ENCODE measurements at places on chromosomes 12 and 14.

- no peak for DNase-seq
These were observed 109.6 kb downstream of the DYRK2 start for GRCh38 chr12:67758119-67758518.

GRCh38 chr12:50317203-50317602 lies 33.9 kb upstream of the LIMA1 start:
- DNase-seq, result no peak

DNA sequence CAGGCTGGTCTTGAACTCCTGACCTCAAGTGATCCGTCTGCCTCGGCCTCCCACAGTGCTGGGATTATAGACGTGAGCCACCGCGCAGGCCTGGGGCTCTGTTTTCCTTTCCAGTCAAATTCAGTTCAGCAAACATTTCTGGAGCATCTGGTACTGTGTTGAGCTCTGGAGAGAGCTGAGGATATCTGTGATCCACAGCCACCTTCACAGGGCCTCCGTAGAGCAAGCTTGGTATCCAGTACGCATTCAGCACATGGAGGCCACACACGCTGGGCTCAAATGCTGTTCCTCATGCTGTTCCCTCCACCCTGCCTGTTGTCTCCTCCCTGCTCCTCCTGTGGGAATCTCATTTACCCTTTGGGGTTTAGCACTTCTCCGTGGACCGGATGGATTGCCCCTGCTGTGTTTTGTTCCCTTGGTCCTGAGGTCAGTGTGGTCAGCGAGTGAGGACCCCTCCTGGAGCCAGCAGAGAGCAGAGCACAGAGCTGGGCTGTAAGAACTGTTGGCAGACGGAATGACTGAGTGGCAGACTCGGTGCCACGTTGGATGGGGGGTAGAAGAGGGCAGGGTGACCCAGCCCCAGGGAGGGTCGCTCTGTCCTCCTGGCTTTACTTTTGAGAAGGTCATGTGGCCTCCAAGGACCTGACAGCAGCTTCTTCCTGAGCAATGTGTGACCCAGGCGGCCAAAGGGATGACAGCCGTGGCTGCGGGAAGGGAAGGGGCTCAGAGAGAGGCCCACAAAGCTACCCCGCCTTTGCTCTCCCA lies 891 bp downstream of the RPS6KL1 start:
- no peak for DNase-seq

- no peak for DNase-seq
These were observed 37.9 kb downstream of the SH2B3 start for GRCh38 chr12:111443586-111443985.

- DNase-seq, result no peak
These were observed 3.7 kb upstream of the TRPV4 start for GRCh38 chr12:109836916-109837315.

DNA sequence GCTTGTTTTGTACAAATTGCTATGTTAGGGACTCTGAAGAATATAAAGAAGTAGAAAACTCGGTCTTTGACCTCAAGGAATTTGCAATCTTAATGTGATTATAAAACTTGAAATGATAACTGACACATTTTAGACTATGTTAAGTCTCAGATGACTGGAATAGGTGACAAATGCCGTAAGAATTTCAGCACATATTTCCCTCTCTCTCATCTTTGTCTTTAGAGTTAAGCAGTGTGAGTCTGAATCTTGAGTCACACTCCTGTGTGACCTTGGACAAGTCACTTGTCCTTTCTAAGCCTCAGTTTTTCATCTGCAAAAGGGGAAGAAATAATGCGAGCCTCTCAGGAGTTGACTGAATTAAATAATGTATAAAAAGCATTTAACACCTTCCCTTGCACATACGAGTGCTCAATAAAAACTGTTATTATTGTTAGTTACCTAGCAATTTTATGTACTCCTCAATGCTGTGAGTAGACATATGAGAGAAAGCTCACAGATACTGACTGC lies 103.7 kb downstream of the DYRK2 start:
- DNase-seq, result no peak

- DNase-seq, result no peak
These were observed 388.6 kb downstream of the BCAT1 start for GRCh38 chr12:24560192-24560775.

GRCh38 chr12:48008950-48009349 lies 4.7 kb upstream of the COL2A1 start:
- no peak for DNase-seq

DNA sequence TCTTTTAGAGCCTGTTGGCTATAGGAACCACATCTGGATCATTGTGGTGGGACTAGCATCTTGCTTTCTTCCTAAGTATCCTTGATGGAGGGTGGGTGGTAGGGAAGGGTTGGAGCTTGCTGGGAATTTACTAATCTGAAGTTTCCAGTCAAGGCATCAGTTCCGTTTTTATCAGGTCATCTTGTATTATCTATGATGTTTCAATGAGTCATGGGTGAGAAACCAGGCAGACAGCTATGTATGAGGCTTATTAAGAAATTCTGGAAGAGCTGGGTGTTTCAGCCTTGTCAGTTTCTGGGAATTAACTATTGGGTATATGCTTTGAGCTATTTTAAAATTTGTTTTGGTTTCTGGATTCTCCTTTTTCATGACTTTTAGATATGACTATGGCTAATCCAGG lies 11.3 kb downstream of the TSFM start:
- peak; percentile 82 for DNase-seq

DNA sequence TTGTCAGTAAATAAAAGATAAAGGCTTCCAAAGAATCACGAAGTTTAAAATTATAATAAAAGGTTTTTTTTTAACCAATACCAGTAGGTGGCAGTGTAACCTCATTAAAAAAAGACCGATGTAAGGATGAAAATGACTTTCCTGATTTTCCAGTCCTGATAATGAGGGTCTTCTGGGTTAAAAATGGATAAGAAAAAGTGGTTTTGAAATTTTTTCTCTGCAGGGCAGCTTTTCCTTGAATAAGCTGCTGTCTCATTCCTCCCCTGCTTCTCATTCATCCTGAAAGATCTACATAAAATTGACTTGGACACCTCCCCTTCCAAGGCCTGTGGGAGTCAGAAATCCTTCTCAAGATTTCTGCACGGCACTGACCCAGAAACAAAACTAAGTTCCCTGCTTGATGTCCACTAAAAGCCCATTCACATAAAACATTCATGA lies 58.9 kb upstream of the FBXO33 start:
- DNase-seq, result no peak

DNA sequence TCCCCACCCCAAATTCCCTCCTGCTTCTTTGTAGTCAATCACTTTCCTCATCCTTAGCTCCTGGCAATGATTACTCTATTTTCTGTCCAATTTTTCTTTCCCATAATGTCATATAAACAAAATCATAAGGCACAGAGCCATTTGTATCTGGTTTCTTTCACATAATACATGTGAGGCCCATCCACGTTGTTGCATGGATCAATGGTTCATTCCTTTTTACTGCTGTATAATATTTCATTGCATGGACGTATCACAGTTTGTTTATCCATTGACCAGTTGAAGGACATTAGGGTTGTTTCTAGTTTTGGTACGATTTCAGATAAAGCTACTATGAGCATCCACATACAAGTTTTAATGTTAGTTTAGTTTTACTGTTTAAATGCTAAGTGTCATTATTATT lies 13.7 kb upstream of the MED13L start:
- DNase-seq, result no peak

GRCh38 chr12:47714826-47715386 lies 9.1 kb upstream of the RPAP3 start:
- DNase-seq, result no peak

GRCh38 chr12:129467726-129468125 lies 436.1 kb downstream of the TMEM132D start:
- no peak for DNase-seq

DNA sequence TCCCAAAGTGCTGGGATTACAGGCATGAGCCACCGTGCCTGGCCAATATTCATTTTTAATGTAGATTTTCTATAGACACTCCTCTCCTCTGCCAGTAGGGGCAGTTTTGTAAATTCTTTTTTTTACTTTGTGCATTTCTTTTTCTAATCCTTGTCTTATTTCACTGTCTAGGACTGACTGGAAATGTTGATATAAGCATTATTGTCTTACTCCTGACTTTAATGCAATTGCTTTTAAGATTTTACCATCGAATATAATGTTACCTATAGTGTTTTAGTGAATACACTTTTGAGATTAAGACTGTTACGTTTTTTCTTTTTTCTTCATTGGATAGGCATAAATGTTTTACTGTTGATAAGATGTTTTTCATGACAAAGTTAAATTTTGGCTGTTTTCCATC lies 35.4 kb upstream of the EMP1 start:
- DNase-seq, result no peak

GRCh38 chr14:45185100-45185814 lies 49.5 kb downstream of the FANCM start:
- DNase-seq, result no peak

GRCh38 chr12:2475984-2476383 lies 318.8 kb upstream of the FKBP4 start:
- no peak for DNase-seq

DNA sequence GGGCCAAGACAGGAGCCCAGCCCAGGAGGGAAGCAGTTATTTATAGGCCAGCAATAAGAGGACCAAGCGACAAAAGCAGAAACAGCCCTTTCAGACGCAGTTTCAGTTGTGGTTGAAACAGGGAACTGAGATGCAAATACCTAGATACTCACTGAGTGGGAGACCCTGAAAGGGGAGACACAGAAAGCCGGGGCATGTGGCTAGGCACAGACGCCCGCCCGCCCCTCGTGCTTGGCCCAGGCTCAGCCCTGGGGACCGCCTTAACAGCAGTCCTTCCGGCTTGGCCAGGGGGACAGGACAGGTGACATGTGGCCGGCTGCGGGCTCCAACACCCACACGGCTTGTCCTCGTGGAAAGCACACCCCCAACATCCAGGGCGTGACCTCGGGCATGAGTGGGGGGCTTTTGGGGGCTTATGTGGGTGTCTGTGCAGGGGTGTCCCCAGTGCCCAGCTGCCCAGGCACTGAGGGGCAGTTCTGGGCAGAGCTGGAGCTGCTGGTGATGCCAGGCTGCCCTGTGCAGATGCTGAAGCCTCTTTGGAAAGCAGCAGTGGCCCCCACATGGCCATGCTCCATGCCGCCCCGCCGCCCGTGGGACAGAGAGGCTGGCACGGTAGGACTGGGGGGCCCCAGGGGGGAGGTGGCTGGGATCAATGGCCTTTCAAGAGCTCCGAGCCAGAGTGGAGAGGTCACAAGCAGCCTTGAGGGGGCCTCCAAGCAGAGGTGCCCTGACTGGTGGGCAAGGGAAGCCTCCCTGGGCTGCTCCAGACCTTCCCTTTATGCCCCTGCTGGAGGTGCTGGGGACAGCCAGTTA lies 2.1 kb downstream of the PLD4 start:
- DNase-seq, result no peak

DNA sequence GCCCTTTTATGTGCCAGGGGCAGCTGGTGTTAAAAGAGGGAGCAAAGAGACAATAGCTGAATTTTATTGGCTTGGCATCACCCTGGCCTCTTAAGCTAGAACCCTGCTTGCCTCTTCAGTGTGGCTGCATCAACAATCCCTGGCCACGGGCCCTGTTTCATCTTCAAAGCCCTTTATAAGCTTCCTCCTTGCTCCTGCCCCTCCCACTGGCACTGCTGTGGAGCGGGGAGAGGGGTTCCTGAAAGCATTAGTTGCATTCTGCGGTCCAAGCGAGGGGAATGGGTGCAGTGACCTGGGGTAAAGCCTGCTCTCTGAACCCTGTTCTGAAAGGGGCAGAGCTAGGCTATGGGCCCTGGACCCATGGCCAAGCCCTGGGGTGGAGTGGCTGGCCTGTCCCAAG lies 220 bp upstream of the KRT83 start:
- DNase-seq, result no peak

DNA sequence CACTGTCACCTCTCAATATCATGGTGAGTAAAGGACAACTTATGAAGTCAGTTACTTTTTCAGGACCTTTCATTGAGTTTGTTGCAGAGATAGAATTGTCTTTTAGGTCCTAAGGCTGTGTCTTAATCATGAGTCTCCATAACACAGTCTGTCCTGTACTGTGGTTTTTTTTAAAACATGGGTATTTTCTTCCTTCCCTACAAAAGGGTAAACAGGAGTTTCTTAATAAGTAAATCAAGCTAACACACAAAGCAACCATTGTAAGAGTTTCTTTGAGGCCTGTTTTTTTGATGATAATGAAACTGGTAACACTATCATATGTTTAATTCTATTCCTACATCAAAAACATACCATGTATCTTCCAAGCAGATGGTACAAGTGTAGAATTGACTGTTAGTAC lies 101.4 kb downstream of the PLEKHA5 start:
- DNase-seq, result no peak

GRCh38 chr12:110743571-110744093 lies 941 bp upstream of the PPP1CC start:
- no peak for DNase-seq

GRCh38 chr12:52387859-52388258 lies 2.4 kb upstream of the KRT84 start:
- no peak for DNase-seq

- DNase-seq, result no peak
These were observed 10.9 kb downstream of the NOC4L start for GRCh38 chr12:132154941-132155770.

DNA sequence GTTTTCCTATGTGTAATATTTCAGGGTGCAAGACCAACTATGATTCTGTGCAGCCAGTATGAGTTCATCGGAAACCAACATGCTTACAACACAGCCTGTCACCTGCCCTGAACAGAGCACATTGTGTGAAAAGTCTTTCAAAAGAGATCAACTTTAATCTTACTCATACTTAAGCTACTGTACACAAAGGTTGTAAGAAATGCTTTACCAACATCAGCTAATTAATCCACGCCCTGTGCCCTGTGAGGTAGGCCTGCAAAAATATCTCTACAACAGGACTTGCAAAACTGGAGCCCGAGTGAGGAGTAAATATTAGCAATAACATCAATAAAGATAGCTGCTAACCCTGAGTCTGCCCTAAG lies 15.1 kb downstream of the APPL2 start:
- DNase-seq, result no peak

DNA sequence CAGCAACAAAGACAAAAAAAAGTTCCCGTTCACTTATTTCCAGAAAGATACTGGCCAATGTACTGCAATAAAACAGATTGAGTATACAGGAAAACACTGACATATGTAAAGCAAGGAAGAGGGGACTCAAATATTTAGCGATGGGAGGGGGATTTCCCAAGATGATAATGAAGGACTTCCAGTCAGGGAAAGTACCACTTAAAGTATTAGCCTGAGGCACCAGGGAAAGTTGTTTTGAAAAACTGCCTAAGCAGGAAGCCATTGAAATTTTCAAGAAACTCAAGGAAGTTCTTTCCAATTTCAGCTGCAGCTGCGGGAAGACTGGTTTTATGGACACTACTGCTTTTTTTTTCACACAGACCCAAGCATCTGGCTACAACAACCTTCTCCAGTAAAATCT lies 1007.4 kb upstream of the NOVA1 start:
- no peak for DNase-seq

DNA sequence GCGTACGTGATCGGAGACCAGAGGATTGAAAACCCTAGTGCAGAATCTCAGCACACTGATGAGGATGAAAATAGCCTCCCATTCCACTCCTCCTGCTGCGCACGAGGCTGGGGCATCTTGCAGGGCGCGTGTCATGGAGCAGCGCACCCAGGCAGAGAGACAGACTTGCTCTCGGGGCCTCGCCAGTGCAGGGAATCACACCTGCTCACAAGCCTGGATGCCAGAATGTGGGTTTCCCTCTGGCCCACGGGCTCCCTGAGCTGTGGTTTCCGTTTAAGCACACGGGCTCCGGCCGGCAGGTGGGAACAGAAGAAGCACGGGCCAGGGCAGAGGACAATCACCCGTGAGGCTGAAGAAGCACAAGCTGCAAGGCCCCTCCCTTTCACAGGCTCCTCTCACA lies 2.0 kb downstream of the FGF6 start:
- no peak for DNase-seq

- DNase-seq, result no peak
These were observed 7.0 kb downstream of the MLF2 start for GRCh38 chr12:6745741-6746525.

Measured in non-pigmented ciliary epithelial cell (primary cell).